ENCODE measurements at places on chromosomes 3 and 15. TPM values are rescaled to one million over a fixed set of nuclear protein-coding genes. Genes with fewer than 3 reads are reported as not detected.

GRCh38 chr3:139227827-139228226 lies 116.0 kb upstream of the MRPS22 start:
- ATAC-seq = no peak

- ATAC-seq = no peak
These were observed 115.7 kb upstream of the TSPAN3 start for GRCh38 chr15:77186594-77187011.

GRCh38 chr15:87710406-87710805 lies 546.1 kb downstream of the NTRK3 start:
- no peak for ATAC-seq

- no peak for ATAC-seq
These were observed 188.4 kb downstream of the CPNE4 start for GRCh38 chr3:131846296-131846924.

- ATAC-seq = peak; percentile 63
These were observed 178.7 kb upstream of the ANKRD28 start for GRCh38 chr3:15976524-15976923.

GRCh38 chr15:50484781-50485180 lies 60.6 kb downstream of the USP8 start:
- no peak for ATAC-seq

DNA sequence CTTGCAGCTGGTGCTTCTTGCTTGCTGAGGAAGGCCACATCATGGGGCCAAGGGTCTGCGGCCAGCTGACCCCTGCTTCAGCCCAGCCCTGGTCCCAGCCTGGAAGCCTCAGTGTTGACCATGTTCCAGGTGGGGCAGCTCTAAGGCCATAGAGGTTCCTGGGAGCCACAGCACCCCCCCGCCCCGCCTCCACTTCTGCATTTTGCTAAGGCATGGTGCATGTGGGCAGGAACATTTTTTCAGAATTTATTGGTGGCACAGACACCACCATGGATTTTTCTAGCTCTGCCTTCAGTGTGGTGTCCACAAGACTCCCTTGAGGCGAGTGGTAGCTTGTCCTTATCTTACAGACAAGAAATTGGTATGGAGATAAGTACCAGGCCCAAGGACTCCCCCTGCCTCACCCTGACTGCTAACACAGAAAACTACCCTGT lies 1.9 kb upstream of the CHST14 start:
- no peak for ATAC-seq

DNA sequence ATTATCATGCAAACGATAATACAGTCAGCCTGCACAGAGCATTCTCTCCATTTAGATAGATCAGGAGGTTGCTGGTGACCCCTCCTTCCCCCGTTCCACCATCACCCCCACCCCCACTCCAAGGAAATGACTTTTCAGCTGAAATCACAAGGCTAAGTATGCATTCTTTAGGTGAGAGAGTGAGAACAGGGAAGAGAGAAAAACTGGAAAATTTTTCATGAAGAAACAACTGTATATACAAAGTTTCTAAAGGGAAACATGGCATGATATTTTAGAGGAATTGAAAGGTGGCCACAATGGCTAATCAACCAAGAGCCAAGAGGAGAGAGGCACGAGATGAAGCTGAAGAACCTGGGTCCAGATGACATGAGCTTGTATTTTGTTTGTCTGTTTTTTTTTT lies 22.2 kb downstream of the BCL2A1 start:
- no peak for ATAC-seq

- ATAC-seq = no peak
These were observed 239.1 kb downstream of the LRRN1 start for GRCh38 chr3:4038351-4038750.

- no peak for ATAC-seq
These were observed 115.4 kb upstream of the C15orf61 start for GRCh38 chr15:67405208-67406191.

DNA sequence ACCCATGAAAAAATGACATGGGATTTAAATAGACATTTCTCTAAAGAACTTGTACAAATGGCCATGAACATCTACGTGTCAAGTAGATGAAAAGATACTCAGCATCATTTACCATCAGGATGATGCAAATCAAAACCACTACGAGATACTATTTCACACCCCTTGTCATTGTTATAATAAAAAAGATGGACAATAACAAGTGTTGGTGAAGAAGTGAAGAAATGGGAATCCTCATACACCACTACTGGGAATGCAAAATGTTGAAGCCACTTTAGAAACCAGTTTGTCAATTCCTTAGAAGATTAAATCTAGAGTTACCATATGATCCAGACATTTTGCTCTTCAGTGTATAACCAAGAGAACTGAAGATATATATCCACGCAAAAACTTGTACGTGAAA lies 57.9 kb downstream of the TIMP4 start:
- ATAC-seq = no peak

DNA sequence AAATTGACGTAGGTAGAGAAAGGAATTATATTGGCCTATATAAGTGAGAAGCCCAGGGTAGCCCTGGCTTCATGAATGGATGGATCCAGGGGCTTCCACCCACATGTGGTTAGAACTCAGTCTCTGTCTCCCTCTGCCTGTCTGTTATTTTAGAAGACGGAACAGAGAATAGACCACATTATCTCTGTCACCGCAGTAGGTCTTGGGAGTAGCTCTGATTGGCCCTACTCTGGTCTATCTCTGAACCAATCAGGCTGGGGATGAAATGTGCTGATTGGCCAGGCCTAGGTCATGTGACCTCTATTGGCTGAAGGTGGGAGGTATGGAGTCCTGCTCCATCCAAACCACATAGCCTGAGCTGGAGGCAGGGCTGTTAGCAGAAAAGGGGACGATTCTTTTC lies 143.0 kb upstream of the PRR23C start:
- ATAC-seq = no peak

DNA sequence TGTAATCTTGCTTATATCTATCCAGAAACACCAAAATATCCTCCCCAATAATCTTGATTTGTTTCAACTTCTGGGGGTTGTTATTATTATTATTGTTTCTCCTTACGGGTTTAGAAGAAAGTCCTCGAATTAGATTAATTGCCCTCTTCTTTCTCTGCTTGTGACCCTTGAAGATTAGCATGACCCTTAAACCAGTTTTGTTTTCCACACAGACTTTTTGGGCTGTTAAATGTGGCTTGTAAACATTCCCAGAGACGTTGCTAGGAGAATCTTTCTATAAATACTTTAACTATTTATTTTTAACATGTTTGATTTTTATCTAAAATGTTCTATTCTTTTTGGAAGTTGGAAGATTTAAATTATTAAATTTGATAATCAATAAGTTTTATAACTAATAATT lies 4.3 kb upstream of the SUCNR1 start:
- ATAC-seq = no peak

GRCh38 chr15:89662893-89663626 lies 7.8 kb upstream of the KIF7 start:
- ATAC-seq = peak; percentile 75

DNA sequence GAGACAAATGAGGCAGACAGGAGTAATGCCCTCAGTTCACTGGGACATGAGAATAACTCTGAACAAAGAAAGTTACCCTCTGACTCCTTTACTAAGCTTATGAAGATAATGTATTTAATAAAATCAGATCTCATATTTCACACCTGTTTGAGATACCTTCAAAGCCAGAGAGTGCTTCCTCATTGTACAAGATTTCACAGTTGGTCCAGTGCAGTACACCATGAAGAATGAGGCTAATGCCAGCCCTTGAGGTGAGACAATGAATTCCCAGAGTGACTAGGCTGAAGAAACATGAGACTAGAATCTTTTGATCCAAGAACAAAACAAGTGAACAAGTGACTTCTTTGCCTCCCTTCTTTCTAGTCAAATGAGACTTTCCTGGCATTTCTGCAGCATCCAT lies 1133.8 kb downstream of the TUSC7 start:
- ATAC-seq = peak; percentile 36

DNA sequence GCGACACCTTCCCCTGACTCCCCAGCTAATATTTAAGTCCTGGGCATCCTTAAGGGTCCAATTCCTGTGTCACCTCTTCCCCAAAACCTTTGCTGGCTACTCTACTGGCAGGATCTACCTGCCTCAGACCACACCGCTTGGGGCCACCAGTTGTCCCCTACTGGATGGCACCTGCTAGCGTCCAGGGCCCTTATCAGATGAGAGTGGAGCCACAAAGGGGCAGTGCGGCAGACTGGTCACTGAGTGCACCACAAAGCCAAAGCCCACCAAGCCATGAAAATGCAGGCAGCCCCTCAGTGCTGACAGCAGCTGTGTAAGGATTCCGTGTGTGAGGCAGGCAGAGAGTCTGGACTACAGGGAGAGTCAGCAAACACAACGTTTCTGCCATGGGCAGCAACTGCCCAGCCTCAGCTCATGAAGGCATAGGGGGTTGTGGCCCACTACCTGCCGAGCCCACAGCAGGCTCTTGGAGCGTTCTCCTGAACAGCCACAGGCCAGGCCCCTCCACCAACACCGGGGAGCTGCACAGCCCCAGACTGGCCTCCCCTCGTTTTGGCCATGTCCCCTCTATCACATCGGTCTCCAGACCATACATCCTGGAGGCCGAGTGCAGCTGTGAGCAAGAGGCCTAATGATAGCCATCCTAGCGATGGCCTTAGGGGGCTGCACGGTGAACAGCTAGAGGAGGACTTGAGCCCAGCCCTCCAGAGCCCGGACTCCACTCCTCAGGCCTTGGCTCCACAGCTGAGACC lies 32.3 kb downstream of the ALDH1L1 start:
- ATAC-seq = no peak

GRCh38 chr3:53809764-53810400 lies 36.3 kb downstream of the CHDH start:
- ATAC-seq = no peak

- no peak for ATAC-seq
These were observed 244.4 kb upstream of the TOPAZ1 start for GRCh38 chr3:43997316-43997715.

DNA sequence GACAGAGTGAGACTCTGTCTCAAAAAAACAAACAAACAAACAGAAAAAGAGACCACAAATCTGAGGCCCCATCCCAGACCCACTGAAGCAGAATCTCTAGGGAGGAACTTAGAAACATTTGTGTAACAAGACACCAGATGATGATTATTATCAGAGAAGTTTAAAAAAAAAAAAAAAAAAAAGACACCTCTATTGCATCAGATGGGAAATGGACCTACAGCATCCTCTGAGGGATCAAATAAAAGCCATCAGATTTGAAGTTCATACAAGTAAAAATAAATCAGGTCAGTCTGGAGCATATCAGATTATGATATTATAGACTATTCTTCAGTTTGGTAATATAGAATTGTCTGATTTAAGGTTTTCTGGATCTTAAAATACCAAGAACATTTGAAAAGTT lies 21.9 kb upstream of the LIPC start:
- no peak for ATAC-seq

GRCh38 chr15:43534897-43535296 lies 17.5 kb downstream of the MAP1A start:
- no peak for ATAC-seq

GRCh38 chr3:38650248-38650951 lies 913 bp upstream of the SCN5A start:
- ATAC-seq = no peak

DNA sequence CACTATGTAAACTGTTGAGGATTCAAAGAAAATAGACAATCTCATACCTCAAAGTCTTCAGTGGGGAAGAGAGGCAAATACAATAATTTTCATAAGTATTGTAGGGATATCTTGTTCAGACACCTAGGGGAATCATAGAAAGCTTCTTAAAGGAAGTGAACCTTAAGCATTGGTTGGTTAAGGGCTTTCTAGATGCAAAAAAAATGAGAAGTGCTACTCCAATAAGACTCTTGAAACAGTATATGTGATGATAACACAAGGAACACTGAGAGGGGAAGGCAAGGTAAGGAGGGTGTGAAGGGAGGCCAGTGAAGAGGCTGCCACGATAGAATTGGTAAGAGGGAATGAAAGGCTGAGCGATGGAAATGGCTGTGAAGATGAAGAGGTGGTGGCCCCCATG lies 104.1 kb downstream of the TPRG1 start:
- no peak for ATAC-seq

DNA sequence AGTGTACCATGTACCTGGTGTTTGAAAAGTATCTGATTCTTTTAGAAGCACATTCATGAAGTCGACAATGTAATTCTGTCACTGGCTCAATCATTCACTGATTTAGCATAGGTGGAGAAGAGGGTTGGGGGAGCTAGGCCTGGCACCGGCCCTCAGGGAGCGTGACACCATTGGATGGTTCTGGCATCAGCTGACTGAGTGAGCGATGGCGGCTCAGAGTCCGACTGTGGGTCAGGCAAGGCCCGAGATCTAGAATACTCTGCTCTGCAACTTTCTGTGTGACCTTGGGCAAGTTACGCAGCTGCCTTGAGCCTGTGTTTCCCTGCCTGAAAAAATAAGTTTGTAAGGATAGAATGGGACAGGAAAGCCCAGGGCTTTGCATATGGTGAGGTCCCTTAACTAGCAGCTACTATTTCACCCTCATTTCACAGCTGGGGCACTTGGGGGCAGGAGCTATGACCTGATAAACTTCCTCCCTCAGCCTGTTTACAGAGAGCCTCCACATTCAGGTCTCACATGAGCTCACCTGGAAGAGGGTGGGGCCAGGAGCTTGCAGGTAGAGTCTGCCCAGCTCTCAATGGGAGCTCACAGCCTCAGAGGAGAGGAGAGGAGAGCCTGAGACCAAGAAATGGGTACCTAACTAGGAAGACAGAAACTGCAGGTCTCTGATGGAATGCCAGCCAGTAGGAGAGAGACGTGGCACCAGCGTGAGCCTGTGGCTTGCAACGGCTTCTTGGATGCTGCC lies 153.7 kb upstream of the TLE3 start:
- peak; percentile 65 for ATAC-seq

GRCh38 chr3:33926998-33927605 lies 128.7 kb downstream of the PDCD6IP start:
- no peak for ATAC-seq

DNA sequence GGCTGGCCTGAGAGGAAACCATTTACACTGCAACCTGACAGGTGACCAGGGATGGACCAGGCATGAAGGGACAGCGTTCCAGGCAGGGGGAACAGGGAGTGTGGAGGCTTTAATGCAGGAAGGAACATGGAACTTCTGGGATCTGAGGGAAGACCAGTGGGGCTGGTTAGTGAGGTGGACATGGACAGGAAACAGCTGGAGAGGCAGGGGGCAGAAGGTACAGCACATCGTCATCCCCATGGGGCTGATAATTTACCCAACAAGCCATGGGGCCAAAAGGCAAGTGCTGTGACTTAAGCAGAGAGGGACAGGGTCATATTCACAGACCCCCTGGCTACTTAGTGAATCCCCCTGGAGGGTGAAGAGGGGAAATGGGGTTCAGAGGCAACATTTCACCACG lies 77.0 kb upstream of the LARS2 start:
- ATAC-seq = no peak

DNA sequence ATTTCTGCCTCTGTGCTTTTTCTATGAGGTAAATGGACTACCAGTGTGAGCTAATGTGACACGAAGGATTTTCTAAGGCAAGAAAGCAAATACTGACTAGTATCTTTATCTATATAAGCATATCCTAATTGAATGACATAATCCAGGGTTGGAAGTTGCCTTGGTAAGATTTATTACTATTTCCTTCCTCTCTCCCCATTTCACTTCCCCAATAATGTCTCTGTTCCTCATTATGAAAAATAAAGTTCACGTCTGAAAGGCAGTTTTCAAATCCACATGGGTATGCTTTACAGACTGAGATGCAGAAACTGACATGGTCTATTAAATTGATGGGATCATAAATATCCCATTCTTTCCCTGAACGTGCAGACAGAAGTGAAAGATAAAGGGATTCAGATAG lies 86.0 kb downstream of the DTWD1 start:
- ATAC-seq = no peak

The ENTPD3 gene
- total RNA-seq = 9.2 TPM

The ROPN1 gene
- not detected for total RNA-seq

The FGF7 gene
- 2.0 TPM for total RNA-seq

The LRTM1 gene
- not detected for total RNA-seq

The GNAT1 gene
- total RNA-seq = 0.08 TPM

The PLCH1 gene
- 0.40 TPM for total RNA-seq

The ONECUT1 gene
- total RNA-seq = not detected

The CDHR4 gene
- total RNA-seq = not detected
